ENCODE measurements at places on chromosomes 6 and 20. TPM values are rescaled to one million over a fixed set of nuclear protein-coding genes. Genes with fewer than 3 reads are reported as not detected.

The OTOR gene
- not detected for total RNA-seq

The KIAA0408 gene
- total RNA-seq: 0.34 TPM

DNA sequence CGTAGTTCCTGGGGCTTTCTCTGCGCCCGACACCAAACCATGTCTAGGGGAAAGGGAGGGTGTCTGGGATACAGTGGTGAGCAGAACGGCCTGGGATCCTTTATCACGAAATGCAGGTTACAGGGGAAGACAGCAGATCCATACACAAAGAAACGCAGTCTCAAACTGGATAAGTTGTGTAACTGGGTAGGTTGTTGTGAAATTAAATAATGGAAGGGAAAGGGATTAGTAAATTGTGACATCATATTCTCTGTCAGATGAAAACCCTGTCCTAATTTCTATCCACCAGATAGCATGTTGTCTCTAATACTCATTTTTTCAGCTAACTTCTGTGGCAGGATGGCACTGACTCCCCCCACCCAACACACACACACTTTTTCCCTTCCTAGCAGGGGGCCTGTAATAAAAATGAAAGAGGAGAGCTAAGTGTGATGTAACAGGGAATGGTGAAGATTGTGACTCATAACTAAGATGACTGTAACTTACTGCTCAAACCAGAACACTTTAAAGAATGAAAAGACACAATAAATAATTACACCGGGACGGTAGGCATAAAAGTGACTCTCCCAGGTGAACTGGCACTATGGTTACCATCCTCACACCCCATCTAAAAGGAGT lies 769 bp upstream of the TRPC4AP start:
- no peak for DNase-seq

The TGM3 gene
- total RNA-seq: not detected

The ETV7 gene
- 0.51 TPM for total RNA-seq

DNA sequence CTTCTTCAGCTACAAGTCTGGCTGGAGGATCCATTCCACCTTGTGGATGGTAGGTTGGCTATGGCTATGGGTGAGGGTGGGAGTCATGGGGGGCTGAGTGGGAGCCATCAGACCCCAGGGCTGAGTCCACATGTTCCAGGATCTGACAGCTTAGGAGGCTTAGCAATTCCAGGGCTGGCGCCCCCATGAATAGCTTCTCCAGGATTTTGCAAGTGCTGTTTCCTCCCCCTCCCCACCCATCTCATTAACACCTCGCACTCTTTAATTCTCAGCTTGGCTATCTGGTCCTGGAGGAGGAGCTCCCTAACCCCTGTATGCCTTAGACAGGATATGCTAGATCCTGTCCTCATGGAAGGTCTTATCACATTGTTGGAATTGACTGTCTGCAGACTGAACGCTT lies 39.0 kb upstream of the ANGPT4 start:
- DNase-seq: no peak

DNA sequence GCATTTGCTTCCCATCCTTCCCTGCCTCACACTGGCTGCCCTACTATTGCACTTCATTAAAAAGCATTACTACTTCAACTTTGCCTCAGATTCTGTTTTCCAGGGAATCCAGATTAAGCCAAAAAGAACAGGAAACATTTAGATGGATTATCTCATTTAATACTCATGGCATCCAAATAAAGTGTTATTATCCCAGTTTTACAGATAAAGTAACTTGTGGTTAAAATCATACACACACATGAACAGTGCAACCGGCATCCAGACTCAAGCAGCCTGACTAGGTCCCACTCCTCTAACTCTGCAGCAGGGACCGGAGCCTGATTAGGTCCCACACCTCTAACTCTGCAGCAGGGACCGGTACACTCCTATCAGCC lies 72.3 kb downstream of the GPR6 start:
- no peak for DNase-seq

Measured in activated B cell treated with CpG ODN at 0.5 μM for 24 hours (primary cell).